ENCODE measurements at places on chromosomes 1 and 21.
A peak's percentile ranks its signal among the peaks of the same experiment; 100 is the strongest.

GRCh38 chr1:204523605-204524215 is 7.5 kb downstream of the MDM4 start:
- no peak overlapping the region for H3K27ac ChIP-seq
- no peak for DNase-seq
- H3K27me3 ChIP-seq: no peaks in the 10 kb centered on the region
- no peak overlapping the region for H3K4me3 ChIP-seq

DNA sequence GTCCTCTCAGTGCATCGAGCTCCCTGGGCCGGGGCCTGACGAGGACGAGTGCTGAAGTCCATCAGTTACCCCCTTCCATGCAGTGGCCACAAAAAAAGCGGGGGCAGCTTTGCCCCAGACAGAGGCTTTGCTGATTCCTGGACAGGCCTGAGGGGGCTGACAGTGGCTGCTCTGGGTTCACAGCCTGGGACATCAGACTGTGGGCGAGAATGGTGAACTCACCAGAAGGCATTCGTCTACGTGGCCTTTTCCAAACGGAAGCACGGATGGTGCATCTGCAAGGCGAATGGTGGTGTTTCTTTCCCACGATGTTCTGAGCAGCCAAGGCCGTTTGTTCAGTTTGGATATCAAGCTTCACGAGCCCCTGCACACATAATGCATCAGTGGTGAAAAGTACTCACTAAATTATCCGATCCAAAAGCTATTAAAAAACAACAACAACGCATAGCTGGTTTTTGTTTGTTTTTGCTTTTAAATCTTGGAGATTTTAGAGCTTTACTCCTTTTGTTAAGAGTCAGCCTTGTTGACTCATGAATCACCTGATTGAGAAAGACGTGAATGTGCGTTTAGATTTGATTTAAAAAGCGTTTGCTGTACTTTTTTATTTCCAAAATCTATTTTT is 6.3 kb upstream of the ZBTB21 start:
- H3K4me3 ChIP-seq: no peak overlapping the region
- H3K36me3 ChIP-seq: no peaks in the 10 kb centered on the region
- H3K4me1 ChIP-seq: no peaks in the 10 kb centered on the region
- no peaks in the 10 kb centered on the region for H3K27me3 ChIP-seq

GRCh38 chr21:34878940-34879339 is 170.2 kb downstream of the RUNX1 start:
- H3K4me1 ChIP-seq: no peaks in the 10 kb centered on the region
- no peaks in the 10 kb centered on the region for H3K36me3 ChIP-seq
- no peak overlapping the region for H3K27ac ChIP-seq
- H3K4me3 ChIP-seq: no peak overlapping the region
- DNase-seq: no peak

- H3K27me3 ChIP-seq: no peaks in the 10 kb centered on the region
- H3K36me3 ChIP-seq: no peaks in the 10 kb centered on the region
- DNase-seq: no peak
- H3K27ac ChIP-seq: no peak overlapping the region
Observed at GRCh38 chr1:41378222-41378621, 17.0 kb downstream of the FOXO6 start.

DNA sequence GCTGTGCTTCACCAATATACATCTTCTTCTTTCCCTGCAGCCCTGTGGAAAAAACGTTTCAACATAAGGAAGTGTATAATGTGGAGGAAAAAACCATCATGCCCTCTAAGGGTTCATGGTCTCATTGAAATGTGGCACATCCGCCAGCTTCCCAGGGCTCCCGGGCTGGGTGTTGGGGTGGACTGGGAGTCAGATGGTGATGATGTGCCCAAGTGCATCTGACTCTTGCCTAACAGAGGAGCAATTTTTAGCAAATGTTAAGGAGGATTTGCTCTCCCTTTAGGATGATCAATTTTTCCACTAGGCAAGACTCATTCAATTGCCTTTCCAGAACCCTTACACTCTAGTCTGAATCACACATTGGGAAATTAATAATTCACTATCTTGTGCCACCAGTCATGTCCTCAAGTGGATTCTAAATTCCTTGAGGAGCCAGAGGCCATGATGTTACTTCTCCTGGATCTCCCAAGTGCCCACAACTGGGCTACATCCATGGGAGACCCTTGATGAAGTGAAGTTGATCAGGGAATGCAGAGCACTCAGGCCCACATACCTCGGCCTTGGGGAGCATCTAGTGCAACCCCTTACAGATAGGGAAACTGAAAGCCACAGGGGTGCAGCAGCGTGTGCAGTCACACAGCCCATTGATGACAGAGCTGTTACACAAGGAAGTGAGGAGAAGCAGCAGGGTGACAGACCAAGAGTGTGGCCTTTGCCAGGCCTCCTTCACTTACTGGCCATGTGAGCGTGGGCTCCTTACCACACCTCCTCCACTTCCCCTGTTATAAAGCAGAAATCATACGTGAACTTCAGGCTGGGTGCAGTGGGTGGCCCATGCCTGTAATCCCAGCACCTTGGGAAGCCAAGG is 100.0 kb upstream of the SLC44A3 start:
- no peak for DNase-seq
- no peak overlapping the region for H3K4me3 ChIP-seq
- H3K4me1 ChIP-seq: no peaks in the 10 kb centered on the region

DNA sequence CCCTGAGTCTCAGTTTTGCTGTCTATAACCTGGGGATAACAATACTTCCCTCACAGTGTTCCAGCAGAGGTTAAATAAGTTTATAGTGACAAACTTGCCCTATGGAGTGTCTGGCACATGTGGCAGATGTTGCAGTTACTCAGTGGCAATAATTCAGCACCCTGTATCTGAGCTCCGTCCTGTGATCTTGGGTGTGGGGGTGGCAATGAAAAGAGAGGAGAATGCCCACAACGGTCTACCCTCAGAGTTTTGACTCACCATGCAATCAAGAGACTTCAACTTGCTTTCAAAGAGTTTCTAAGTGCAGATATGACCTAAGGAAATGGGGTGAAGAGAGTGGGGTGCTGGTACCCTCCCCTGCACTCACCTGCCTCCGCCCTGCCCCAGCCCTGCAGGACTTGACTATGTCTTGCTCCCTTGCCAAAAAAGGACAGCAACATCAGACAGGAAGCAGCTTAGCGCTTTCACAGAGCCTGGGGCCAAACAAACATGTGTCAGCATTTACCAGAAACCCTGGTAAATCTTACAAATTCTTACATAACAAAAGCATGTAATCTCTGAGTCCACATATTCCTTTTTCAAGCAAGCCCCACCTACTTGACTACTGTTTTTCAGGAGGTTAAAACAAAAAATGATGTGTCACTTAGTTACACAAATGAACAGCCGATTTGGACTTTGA is 185.1 kb upstream of the CAMK1G start:
- H3K4me1 ChIP-seq: peaks cover 3% of the 10 kb centered on the region
- H3K4me3 ChIP-seq: no peak overlapping the region
- DNase-seq: peak; percentile 30

GRCh38 chr1:47002211-47002610 is 21.3 kb upstream of the CYP4X1 start:
- H3K27ac ChIP-seq: no peak overlapping the region
- no peak overlapping the region for H3K4me3 ChIP-seq
- H3K4me1 ChIP-seq: no peaks in the 10 kb centered on the region
- no peak for DNase-seq
- no peaks in the 10 kb centered on the region for H3K36me3 ChIP-seq

DNA sequence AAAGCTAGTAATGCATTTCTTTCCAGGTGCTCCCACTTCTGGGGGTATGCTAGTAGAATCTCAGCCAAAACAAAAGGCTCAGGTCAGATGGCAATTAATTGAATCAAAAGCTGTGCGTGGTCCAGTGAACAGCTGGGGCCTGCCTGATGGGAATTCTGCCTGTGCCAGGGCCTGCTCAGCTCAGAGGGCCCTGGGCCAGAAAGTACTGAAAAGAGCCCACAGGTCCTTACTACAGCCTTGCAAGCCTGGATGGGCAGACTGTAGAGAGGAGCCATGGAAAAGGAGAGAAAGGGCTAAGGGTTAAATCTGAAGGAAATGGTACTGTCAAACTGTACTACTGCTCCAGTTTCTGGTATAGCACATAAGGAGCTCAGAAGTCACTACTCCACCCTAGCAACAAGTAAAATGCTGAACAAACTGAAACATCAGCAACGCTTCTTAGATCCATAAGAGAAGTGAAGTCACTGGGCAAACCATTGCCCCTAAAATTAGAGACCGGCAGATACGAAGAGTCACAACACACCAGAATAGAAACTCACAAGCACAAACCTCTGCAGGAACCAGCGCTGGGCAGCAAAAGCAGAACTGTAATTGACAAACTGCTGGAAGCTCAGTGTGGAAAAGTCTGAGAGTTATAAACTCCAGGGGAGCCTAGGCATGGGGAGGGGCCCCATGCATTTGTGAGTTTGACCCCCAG is 121.1 kb upstream of the SYT6 start:
- H3K4me1 ChIP-seq: no peaks in the 10 kb centered on the region
- no peak overlapping the region for H3K4me3 ChIP-seq
- H3K27me3 ChIP-seq: no peaks in the 10 kb centered on the region
- H3K36me3 ChIP-seq: no peaks in the 10 kb centered on the region
- DNase-seq: no peak
- H3K27ac ChIP-seq: no peak overlapping the region

GRCh38 chr1:87437663-87438295 is 109.1 kb downstream of the LMO4 start:
- H3K4me3 ChIP-seq: no peak overlapping the region
- H3K27me3 ChIP-seq: no peaks in the 10 kb centered on the region
- no peak overlapping the region for H3K27ac ChIP-seq
- no peaks in the 10 kb centered on the region for H3K36me3 ChIP-seq

- H3K27me3 ChIP-seq: no peaks in the 10 kb centered on the region
- H3K36me3 ChIP-seq: no peaks in the 10 kb centered on the region
- no peak for DNase-seq
- no peaks in the 10 kb centered on the region for H3K4me1 ChIP-seq
- H3K27ac ChIP-seq: no peak overlapping the region
- H3K4me3 ChIP-seq: no peak overlapping the region
Observed at GRCh38 chr21:20469361-20469760, 528.8 kb upstream of the NCAM2 start.

- peaks cover 25% of the 10 kb centered on the region for H3K4me1 ChIP-seq
- no peak overlapping the region for H3K27ac ChIP-seq
- H3K27me3 ChIP-seq: no peaks in the 10 kb centered on the region
- H3K4me3 ChIP-seq: no peak overlapping the region
- no peak for DNase-seq
- no peaks in the 10 kb centered on the region for H3K36me3 ChIP-seq
Observed at GRCh38 chr1:246583448-246584185, 17.4 kb downstream of the CNST start.

DNA sequence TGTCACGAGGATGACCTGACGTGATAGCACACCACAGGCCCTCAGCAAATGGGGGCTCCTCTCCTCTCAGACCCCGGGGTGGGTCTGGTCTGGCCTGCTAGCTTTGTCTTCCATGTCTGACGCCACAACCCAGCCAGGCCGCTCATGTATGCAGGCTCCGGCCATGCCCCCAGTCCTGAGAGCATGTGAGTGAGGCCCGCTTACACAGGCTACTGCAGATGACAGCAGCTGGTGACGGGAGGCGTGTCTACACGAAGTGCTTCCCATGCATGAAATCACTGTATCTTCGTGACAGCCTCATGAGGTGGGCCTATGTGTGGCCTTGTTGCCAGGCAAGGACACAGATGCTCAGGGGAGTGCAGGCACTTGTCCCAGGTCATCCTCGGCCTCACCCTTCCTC is 16.4 kb downstream of the WNT4 start:
- no peak for DNase-seq
- H3K4me3 ChIP-seq: no peak overlapping the region
- H3K36me3 ChIP-seq: no peaks in the 10 kb centered on the region
- H3K27me3 ChIP-seq: no peaks in the 10 kb centered on the region
